ENCODE measurements at places on chromosomes 12 and 14.

GRCh38 chr14:78106381-78106780 is 63.8 kb upstream of the NRXN3 start:
- DNase-seq = no peak

GRCh38 chr14:32189811-32190210 is 12.0 kb upstream of the RNU6-7 start:
- no peak for DNase-seq

DNA sequence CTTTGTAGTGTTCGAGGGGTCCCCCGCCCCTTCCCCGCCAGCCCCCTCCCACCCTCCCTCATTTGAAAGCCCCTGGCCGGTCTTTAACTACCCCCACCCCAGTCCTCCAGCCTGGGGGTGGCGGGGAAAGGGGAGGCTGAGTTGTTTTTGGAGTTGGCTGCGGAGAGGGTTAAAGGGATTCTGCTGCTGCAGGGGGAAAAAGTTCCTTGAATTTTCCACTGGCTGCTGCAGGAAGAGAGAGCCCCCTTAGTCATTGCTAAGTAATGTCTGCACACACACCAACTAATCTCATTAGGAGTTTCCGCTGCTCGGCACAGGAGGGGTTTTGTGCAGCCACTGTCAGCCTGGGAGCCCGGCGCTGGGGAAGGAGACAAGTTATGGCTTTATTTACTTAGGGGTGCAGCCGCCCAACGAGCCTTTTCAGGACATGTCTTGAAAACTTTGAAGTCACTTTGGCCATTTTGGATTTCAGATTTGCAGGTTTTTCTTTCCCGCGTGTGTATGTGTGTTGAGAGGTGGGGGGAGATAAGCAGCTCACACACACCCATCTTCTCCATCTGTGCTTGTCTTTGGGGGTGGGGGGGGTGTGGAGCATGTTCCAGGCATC is 1.8 kb downstream of the ELK3 start:
- no peak for DNase-seq

DNA sequence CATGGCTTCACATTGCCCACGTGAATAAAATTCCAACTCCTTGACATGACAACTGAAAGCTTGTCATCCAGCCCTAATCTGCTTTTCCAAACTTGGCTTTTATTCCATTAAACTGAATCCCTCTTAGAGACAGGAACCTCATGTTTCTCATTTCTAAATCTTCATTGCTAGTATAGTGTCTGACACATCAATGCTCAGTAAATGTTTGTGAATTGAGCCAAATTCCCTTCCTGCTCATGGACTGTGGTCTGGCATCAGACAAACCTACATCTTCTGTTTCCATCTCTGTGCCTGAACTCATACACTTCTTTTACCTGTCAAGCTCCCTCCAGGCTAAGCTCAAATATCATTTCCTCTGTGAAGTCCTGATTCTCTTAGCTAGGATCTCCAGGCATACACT is 4.3 kb upstream of the FKBP11 start:
- DNase-seq = no peak

DNA sequence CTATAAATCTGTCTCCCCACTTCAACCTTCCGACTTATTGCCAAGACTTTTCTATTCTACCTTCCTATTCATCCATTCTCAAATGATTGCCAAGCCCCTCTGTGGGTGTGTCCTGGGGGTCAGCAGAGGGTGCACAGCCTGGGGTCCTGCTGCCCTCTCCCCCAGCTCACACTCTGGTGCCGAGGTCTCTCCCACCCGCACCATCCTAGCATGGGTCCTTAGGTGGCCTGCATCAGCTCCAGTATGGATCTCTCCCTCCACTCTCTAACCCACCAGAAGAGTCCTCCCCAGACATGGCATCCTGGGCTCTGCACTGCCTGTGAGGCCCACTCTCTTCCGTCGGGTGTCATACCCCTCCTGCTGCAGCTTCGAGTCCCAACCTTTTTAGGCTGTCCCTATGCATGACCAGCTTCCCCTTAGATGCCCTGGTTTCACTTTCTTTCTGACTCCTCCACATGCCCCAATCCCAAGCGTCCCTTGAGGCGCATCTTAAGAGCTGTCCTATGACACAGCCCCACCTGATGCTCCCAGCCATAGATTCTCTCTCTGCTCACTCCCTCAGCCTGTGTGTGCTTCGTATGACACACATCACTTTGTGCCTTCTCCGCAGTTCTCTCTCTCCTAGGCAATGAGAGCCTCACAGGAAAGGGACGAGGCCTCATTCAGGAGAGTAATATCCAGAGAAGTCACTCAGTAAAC is 43.9 kb downstream of the GIT2 start:
- DNase-seq = no peak

DNA sequence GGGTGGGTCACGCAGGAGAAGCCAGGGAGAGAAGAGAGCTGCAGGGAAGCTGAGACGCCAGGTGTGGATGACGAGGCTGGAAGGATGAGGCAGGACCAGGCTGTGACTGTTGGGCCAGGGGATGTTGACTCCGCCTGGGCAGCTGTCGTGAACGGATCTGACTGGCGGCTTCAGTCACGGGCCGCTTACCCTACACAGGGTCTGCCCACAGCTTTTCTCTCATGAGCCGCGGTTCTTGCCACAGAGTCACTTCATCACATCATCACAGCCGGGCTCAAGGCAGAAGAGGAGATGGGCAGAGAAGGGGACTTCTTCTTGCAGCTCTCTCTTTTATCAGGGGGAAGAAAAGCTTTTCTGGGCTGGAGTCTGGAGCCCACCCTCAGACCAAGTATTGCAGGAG is 7.7 kb downstream of the CLBA1 start:
- DNase-seq = peak; percentile 38

- DNase-seq = no peak
Measured at GRCh38 chr14:51419685-51420084, 179.6 kb downstream of the TMX1 start.

- no peak for DNase-seq
Measured at GRCh38 chr14:95703805-95704204, 10.1 kb downstream of the TCL1A start.

DNA sequence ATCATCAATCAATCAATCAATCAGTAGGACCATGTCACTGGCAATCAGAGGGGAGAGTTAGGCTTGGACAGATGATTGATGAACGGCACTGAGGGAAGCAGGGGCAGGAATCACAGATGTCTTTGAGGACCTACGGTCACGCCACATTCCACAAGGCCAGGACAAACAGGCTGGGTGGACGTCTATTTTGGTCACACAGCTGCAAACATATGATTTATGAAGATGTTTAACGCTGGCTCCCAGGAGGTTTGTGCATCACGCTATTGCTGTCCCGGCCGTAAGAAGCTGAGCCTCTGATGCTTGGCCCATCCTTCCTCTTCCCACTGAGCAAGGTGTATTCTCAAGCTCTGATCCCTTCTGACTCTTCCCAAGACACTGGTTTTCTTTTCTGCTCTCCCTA is 160.8 kb downstream of the FOXN3 start:
- DNase-seq = no peak

DNA sequence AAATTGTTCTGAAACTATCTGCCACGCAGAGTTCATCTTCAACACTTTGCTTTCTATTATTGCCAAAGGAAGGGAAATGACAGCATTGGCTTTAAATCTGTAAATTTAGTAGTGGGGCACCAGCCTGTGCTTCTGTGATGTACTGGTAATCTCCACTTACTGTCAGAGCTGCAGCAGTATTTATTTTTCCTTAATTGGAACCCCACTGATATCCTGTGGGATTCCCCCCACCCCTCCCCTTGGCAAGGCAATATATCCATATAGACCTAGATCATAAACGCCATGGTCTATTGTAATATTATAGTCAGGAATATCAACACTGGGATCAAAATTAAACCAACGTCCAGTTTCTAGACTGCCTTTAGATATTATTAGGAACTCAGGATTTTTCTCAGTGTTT is 96.7 kb downstream of the RMST start:
- DNase-seq = no peak

- no peak for DNase-seq
Measured at GRCh38 chr12:111268738-111269572, 99.9 kb downstream of the PHETA1 start.

DNA sequence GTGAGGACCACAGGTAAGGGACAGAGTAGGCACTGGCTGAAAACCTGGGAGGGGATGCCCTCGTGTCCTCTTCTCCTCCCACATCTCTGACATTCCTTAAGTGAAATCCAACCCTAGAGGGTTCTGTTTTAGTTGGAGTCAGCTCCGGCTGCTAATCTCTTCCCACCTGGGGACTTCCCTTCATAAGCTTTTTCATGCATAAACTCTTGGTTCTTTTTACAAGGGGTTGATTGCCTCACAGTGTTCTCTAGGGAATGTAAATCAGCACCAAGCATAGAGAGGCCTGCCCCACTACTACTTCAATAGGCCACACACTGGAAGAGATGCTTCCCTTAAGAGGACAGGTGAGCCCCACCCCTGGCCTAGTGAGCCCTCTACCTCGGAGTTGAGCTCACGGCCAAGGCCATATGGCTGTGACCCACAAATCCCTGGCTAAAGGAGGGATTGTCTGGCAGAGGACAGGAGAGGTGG is 3.2 kb upstream of the SYNDIG1L start:
- DNase-seq = no peak

DNA sequence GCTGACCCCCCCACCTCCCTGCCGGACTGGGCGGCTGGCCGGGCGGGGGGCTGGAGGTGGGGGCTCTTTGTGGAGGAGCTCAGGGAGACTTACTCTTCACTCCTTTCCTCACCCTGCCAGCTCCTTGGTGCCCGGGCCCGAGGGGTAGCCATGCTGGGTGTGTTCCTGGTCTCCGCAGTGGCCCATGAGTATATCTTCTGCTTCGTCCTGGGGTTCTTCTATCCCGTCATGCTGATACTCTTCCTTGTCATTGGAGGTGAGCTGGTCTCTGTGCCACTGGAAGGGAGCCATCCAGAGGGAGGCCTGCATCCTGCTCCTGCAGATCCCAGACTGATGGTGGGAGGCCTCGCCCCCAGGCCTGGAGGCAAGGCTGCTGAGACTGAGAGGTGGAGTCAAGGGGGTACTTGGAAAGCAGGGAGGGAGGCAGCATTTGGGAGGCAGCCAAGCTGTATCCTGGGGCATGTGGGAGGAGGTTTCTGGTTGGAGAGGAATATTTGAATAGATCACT is 19.7 kb downstream of the SOAT2 start:
- no peak for DNase-seq

GRCh38 chr14:26021759-26022158 is 576.1 kb downstream of the NOVA1 start:
- no peak for DNase-seq

DNA sequence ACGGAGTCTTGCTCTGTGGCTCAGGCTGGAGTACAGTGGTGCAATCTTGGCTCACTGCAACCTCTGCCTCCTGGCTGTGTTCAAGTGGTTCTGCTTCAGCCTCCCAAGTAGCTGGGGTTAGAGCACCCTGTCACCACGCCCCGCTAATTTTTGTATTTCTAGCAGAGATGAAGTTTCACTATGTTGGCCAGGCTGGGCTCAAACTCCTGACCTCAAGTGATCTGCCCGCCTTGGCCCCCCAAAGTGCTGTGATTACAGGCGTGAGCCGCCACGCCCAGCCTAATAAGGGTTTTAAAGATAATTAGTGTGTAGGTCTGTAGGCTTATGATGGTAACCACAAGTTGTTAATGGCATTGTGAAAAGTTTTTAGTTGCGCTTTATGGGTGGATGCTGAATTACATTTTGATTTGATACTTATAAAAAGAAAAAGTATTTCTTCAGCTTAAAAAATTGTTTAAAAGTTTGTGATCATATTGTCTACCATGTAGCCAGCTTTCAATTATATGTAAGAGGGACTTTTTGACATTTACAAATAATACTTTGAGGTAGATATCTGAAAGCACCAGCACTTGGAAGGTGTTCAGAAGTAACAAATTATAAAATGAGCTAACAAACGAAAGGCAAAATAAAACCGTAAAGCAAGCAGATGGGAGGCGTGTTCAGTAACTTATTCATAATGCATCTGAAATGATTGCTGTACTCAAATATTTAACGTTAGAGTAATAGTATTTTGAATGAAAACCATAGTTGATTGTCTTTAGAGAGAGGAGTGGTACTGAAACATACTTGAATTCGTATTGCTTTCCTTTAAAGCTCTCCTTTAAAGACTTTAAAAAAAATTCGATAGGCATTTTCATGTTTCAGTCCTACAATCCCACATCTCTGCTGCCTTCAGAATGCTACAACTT is 37.1 kb downstream of the MDM2 start:
- no peak for DNase-seq

- DNase-seq = no peak
Measured at GRCh38 chr12:75698052-75698451, 186.6 kb upstream of the KRR1 start.

DNA sequence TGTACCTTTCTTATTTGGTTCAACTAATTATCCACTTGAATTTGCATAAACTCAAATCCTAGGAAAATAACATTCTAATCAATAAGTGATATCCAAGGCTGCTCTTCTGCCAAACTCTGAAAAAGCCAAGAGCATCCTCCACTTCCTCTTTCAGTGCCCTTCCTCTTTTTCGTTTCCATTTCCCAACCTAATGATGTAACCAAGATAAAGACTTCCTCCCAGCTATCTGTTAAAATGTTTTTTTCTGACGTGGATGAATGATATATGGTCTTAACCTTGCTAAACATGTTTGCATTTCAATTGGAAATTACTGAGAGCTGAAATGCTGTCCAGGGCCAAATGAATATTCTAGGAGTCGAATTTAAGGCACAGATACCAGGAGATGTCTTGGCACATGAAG is 459.5 kb upstream of the PDE3A start:
- no peak for DNase-seq

DNA sequence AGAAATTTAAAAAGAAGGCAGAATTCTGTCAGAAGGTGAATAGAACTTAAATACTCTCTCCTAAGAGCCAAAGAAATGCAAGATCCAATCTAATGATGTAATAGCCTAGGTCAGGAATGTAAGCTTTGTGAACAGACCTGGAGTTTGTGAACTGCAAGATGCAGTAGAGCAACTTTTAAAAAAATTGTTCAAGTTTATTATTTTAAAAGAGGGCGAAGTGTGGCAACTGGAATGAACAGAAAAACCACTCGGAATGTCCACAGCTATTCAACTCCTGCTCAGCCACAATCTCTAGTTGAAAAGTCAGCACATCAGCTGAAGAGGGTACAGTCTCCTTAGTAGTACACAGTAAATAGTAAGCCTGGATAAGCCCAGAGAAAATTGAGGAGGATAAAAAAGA is 228.8 kb downstream of the PPFIA2 start:
- DNase-seq = no peak

DNA sequence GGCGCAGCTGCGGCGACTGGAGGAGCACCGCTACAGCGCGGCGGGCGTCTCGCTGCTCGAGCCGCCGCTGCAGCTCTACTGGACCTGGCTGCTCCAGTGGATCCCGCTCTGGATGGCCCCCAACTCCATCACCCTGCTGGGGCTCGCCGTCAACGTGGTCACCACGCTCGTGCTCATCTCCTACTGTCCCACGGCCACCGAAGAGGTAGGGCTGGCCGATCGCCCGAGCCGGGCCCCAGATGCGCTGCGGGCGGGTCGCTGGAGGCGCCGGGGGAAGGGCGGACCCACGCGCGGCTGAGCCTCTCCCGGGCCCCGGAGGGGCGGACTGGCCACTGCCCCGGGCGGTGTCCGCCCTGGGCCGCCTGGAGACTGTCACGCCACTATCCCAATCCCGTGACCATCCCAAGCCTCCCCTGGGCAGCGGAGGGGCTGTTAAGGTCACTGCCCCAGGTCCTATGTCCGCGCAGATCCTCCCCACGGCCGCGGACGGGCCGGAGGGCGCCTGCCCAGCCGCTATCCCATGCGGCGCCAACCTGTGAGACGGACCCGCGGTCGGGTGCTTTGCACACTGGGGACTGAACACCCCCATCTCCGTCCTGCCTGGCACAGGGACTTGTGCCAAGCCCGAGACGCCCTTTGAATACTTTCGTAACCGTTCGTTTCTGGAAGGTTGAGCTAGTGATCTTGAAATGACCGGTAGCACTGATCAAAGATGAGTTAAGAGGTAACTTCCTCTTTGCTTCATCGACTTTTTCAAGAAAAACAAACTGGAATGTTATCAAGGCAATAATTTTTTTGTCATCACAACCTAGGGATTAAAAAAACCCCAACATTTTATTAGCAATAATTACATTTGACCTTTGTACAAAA is 725 bp downstream of the CHPT1 start:
- no peak for DNase-seq
